Stromal cell of bone marrow (primary cell): ENCODE measurements at places on chromosomes 3 and 15.

DNA sequence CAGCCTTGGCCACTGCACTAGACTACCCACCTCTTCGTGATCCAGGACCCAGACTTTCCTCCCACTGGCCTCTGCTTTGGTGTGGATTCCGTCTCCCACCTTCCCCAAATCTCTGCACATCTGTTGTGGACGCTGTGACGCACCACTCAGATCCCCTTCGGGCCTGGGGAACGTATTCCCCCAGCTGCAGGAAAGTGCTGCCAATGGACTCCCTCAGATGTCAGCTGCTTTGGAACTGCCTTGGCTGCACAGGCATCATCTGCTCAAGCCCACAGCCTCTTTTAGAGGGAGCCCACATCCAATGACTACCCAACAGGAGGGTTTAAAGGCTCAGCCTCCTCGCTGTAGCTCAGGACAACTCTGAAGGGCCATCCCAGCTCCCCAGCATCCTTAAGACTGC lies 134.2 kb upstream of the RAD18 start:
- no peak for DNase-seq

DNA sequence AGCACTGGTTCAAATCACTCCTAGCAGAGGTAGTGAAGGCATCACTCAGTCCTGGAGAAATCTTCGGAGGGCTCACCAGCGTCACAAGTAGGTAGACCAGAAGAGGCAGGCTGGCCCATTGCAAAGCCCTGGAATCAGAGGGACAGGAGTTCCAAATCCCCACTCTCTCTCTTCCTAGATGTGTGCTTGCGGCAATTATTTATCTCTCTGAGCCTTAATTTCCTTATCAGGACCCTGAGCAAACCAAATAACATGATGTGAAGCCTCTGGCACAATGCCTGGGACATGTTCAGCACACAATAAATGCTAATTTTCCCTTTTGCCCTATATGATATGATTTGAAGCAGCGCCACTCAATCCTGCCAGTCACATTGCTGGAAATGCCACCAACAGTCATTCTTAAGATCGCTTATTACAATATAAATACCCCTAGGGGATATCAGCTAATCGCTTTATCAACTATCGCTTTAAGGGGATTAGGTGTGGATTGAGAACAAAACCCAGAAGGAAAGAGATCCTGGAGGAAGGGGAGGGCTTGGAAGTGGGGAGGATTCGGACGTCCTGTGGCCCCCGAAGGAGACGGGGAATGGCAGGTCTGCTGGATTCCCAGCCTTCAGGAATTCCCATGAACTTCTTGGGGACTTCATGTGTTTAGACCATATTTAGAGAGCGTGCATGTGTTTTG lies 59.5 kb upstream of the TSEN2 start:
- no peak for DNase-seq

DNA sequence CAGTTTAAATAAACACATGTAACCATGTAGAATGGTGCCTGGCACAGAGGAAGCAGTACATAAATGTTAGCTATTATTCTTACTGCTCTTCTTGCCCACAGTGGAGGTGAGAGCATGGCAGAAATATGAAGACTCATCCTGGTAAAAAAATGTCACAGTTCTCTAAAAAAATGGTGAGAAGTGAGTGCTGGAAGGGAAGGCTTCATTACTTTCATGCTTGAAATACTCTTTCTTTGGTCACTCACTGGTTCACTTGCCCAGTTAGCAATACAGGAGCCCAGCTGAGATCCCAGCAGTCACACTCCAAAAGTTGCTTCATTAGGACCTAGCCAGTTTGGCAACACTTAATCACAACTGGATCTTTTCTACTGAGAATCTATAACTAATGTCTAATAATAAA lies 1017.2 kb downstream of the TUSC7 start:
- no peak for DNase-seq

DNA sequence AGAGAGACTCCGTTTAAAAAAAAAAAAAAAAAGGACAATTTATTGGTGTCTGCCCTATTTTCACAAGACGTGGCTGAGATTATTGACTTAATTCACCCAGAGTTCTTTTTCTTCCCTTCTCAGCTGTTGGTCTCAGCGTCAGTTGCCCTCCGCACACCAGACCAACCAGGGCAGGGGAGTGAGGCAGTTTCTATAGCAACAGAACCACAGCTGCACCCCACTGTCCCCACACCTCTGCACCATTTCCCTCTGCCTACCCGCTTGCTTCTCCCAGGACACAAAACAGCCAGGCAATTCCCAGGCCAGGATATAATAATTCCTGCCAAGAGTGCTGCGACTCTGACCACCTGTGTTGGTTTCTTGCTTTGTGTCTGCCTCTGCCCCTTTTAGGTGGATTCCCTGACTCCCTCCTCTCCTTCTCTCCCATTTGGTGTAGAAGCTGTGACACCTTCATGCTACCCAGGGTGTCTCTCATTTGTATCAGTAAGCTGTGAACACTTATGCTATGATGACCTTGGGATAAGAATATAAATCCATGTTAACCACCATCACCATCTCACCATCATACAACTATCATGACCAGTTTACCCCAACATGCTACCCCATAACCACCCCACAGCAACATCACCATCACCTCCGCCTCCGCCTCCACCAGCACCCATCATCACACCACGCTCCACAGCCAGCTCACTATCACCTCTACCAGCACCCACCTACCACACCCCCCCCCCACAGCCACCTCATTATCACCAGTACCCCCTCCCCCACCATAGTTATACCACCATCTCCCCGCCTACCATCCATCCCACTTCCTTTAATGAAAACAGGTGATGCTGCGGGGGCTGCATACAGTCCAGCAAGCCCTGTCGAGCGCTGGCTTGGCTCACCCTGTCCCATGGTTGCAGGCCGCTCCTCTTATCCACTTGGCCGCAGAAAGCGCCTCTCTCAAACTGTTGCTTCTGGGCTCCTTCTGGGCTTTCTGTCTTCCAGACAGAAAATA lies 589 bp downstream of the EPB42 start:
- no peak for DNase-seq

- no peak for DNase-seq
Measured at GRCh38 chr3:122100591-122101463, 45.7 kb downstream of the CD86 start.

GRCh38 chr3:122377975-122378374 lies 5.1 kb downstream of the MIX23 start:
- DNase-seq = no peak

DNA sequence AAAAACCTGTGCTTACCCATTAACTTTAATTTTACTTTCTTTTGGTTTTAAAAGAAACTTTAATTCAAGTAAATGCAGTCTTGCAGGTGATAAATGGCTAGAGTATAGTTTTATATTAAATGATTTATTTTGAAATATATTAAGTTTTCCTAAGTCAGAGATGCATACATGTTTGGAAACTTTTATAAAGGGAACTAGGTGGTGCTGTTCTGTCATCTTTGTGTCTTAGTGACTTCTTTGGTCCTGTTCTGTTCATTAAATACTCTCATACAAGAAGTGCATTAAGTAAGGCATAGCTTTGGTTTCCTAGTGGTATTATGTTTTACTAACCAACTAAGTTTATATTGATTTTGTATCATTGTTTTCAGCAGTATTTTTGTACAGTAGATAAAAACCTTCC lies 15.6 kb downstream of the CADM2 start:
- DNase-seq = no peak

- DNase-seq = peak; percentile 52
Measured at GRCh38 chr15:40388941-40389823, 6.7 kb downstream of the KNSTRN start.

DNA sequence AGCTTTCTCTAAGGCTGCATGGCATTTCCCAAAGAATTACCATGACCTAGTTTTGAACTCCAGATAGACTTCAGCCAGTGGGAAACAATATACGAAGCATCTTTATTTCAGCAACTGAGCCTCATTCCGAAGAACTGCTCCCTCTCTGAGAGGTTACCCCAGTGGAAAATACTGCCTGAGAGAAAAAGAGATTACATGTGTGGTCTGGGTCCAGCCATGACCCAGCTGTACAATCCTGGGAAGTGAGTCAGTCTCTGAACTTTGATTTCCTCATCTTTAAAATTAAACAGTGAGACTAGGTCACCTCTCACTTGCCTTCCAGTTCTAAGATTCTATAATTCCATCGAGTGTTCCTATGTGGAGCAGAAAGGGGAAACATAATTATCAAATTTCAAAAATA lies 42.4 kb downstream of the TNIK start:
- peak; percentile 59 for DNase-seq

GRCh38 chr15:22262613-22263020 lies 182.3 kb downstream of the OR4M2 start:
- no peak for DNase-seq

GRCh38 chr3:14208977-14209394 lies 30.4 kb downstream of the LSM3 start:
- DNase-seq = no peak

GRCh38 chr15:25713736-25714537 lies 149.2 kb downstream of the ATP10A start:
- no peak for DNase-seq

DNA sequence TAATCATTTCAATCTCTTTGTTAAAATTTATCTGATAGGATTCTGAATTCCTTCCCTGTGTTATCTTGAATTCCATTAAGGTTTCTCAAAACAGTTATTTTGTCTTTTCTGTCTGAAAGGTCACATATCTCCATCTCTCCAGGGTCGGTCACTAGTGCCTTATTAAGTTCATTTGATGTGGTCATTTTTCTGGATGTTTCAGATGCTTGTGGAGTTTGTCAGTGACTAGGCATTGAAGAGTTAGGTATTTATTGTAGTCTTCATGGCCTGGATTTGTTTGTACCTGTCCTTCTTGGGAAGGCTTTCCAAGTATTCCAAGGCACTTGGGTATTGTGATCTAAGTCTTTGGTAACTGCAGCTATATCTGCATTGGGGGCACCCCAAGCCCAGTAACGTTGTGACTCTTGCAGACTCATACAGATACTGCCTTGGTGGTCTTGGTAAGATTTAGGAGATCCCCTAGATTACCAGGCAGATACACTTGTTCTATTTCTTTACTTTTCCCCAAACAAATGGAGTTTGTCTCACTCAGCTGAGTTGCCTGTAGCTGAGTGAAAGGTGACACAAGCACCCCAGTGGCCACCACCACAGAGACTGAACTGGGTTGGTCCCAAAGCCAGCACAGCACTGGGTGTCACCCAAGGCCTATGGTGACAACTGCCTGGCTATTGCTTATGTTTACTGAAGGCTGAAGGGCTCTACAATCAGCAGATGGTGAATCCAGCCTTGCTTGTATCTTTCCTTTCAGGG lies 18.9 kb upstream of the SLC27A2 start:
- no peak for DNase-seq

GRCh38 chr3:150407051-150407807 lies 869 bp upstream of the TSC22D2 start:
- DNase-seq = peak; percentile 78

DNA sequence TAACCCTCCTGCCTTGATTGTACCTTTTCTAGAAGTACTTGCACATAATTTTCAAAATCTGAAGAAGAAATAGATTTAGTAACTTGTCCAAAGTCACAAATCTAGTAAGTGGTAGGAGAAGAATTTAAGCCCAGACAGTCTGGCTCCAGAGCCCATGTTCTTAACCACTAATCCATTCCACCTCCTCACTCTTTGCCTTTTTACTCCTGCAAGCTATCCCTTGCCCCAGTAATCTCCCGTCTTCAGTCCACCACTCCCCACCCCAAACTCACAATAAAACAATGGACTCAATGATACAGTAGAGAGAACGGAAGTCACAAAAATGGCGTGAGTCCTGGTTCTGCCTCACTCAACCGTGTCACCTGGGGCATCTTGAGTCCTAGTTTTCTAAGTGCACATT lies 48.7 kb downstream of the SETMAR start:
- DNase-seq = no peak

DNA sequence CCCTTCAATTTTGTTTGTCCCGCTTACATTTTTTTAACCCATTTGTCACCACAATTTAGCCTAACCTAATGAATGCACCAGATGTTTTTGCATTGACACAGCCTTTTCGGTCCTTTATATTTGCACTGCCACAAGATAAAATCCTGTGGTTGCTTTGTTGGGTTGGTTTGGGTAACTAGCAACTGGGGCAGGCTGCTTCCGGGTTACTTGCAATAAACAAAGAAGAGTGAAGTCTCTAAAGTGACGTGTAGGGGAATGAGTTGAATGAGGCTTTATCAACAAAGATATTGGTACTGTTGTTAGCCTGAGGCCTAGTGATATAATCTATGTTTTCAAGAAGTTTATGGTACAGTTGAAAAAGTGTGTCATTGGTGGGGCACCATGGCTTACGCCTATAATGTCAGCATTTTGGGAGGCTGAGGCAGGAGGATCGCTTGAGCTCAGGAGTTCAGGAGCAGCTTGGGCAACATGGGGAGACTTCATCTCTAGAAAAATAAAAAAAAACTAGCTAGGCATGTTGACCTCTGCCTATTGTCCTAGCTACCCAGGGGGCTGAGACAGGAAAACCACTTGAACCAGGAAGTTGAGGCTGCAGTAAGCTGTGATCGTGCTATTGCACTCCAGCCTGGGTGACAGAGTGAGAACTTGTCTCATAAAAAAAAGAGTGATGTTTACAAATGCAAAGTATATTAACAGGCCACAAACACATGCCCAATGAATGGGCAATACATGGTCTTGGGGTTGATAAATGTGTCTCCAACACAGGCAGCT lies 121.8 kb downstream of the OXSM start:
- DNase-seq = no peak

DNA sequence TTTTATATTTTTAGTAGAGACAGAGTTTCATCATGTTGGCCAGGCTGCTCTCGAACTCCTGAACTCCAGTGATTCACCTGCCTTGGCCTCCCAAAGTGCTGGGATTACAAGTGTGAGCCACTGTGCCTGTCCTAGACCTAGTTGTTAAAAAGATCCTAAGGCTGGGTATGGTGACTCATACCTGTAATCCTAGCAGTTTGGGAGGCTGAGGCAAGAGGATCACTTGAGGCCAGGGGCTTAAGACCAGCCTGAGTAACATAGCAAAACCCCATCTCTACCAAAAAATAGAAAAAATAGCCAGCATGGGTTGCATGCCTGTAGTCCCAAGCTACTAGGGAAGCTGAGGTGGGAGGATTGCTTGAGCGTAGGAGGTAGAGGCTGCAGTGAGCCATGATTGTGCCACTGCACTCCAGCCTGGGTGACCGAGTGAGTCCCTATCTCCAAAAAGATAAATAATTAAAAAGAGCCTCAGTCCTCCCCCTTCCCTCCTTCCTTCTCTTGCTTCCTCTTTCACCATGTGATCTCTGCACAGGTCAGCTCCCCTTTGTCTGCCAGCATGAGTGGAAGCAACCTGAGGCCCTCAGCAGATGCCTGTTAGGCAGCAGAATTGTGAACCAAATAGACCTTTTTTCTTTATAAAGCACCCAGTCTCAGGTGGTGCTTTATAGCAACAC lies 9.8 kb upstream of the FNDC3B start:
- no peak for DNase-seq

GRCh38 chr15:98658831-98659699 lies 10.7 kb downstream of the IGF1R start:
- DNase-seq = peak; percentile 43

DNA sequence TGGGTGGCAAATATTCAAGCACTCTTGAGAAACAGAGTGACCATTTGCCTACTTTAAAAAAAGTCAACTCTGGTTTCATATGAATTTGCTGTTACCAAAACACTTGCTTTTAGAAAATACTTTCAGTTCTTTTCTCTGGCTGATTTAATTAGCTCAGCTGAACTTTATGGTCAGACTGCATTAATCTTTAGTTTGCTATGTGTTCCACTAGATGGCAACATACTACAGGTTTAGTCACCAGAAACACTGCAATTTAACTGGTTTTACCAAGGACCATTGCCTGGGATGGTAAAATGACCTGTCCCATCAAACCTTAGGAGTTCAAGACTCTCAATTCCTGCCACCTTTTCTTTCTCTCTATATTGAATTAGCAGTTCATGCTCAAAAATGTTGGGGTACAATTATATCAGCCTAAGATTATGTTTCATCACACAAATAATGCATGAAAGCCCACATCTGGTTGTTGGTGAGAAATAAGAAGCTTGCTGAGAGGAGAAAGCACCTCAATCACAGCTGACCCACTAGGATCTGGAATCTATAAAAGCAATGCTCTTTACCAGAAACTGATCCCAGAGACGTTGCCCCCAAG lies 14.2 kb downstream of the EIF4E3 start:
- DNase-seq = peak; percentile 38
